ENCODE measurements at places on chromosomes 1 and 21.

- no peak for DNase-seq
Observed at GRCh38 chr1:116949213-116949985, 39.7 kb downstream of the PTGFRN start.

GRCh38 chr1:35640380-35641232 is 720 bp downstream of the PSMB2 start:
- no peak for DNase-seq

GRCh38 chr1:214101246-214101645 is 113.5 kb downstream of the PROX1 start:
- no peak for DNase-seq

DNA sequence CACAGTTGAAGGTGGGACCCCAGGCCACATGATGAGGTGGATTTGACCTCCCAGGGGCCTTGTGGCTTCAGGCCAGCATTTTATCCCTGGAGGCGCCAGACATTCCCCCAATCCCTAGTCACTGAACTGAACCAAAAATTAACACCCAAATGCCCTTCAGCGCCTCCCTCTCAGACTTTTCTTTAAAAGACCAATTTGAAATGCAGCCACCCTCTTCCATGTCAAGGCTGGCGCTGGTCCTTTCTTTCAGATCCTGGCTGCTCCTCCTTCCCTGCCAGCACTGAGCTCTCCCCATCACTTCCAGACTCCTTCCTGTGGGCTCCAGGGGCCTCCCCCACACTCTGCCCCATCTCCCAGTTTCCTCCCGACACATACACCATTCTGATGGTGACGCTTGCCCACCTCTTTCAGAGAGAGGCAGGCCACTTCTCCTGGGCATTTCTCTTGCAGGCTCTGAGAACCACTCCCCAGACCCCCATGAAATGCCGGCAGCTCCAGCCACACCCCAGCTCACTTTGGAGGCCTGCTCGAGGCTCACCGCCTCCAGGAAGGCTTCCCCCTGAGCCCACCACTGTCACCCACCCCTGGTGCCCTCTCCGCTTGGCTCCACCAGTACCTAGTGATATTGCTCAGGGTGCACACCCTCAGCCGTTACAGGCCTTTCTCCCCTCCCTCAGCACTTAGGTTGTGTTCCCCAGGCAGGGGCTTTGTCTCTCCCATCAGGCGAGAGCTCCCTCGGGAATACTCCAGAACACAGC is 27.0 kb downstream of the NAV1 start:
- no peak for DNase-seq

- peak; percentile 91 for DNase-seq
Observed at GRCh38 chr1:27300341-27301051, 21.5 kb upstream of the TMEM222 start.

DNA sequence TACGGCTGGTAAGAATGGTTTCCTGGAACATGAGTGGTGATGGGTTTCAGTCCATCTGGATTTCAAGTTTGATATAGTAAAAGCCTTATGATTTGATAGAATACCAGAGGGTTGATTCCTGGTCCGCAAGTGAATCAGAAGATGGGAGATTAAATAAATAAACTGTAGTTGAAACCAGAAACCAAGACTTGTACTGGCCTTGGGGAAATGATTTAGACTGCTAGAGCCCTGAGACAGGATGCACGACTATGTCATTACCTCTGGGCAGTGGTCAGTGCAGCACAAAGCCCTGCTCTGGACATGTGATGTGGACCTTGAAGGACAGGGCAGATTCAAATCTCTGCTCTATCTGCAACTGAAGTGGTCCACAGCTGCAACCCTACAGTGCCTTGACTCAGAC is 15.6 kb upstream of the FMOD start:
- DNase-seq, result no peak

DNA sequence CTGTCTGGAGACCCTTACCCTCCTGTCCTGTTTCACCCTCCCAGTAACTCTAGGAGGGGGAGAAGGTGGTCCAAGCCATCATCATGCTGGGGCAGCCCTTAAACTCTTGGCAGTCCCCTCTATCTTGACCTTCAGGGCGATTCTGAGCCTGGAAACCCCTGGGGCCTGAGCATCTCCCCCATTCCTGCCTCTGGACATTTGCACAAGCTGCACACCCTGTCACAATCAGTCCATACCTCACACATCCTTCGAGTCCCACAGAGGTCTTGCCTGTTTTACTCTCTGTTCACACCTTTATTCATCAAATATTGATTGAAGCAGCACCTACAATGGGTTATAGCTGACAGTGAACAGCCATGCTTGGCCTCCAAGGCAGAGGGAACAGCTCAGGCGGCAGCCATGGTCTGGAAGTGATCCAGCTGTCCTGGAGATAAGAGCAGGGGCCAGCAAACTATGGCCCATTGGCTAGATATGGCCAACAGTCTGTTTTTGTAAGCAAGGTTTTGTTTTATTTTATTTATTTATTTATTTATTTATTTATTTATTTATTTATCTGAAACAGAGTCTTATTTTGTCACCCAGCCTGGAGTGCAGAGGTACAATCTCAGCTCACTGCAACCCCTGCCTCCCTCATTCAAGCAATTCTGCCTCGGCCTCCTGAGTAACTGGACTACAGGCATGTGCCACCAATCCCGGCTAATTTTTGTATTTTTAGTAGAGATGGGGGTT is 7.1 kb upstream of the FAM131C start:
- DNase-seq, result no peak

DNA sequence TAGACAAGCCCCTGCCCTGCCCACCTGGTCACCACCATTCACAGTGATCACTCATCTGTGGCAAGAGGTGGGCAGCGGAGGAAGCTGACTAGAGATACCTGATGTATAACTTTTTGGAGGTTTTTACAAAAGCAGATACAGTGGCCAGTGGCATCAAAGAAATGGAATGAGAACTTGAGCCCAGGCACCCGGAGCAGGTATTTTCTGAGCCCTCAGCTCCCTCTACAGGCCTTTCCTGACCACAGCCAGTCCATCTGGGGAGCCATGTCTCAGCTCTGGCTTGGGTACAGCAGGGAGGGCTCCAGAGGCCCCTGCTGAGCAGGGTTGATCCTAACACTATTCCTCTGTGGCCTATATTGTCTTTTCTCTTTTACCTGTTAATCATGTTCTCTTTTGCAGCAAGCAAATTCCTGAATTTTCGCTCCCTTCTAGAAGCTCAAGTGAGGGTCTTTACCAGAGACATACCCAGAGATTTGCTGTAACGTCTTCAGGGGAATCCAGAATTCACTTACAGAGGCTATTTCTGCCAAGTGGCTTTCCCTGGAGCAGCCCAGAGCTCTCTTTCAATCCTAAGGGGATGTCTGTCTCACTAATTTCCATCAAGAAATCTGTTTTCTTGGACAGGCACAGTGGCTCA is 27.3 kb downstream of the GPR157 start:
- DNase-seq, result no peak

- peak; percentile 64 for DNase-seq
Observed at GRCh38 chr1:156807627-156808026, 9.0 kb downstream of the SH2D2A start.
